ENCODE measurements at places on chromosomes 1 and 21.

DNA sequence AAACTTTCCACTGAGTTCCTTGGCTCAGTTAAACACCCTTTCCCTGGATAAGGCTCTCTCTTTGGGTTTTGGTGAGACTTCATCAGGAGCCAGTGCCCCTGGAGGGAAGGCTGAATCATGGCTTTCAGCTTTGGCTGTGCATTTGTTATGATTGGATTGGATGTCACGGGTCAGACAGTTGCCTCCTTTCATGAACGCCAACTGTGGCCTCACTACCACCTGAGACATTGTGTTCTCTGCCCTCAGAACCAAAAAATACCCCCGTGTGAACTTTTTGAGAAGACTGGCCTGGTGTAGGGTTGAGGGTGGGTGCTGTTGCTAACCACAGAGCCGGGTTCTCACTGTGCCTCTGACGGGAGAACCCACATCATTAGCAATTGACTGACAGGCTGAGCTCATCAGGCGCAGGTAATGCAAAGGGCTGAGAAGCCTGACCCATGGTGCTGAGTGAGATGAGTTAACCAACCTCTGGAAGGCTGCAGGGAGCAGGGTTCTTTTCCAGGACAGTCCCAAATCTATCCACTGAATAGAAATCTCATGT, 65.6 kb downstream of the HHAT start:
- DNase-seq = no peak

- DNase-seq = no peak
These were observed 16.5 kb downstream of the TTC34 start for GRCh38 chr1:2784854-2785630.

GRCh38 chr21:26818906-26819305, 26.3 kb downstream of the ADAMTS1 start:
- no peak for DNase-seq

GRCh38 chr1:3663999-3664699, 11.8 kb downstream of the TP73 start:
- peak; percentile 89 for DNase-seq

GRCh38 chr1:59685101-59685500, 129.6 kb upstream of the HOOK1 start:
- DNase-seq = no peak

GRCh38 chr1:193069748-193070385, 10.5 kb downstream of the RO60 start:
- DNase-seq = no peak

- DNase-seq = no peak
These were observed 239.5 kb downstream of the HMCN1 start for GRCh38 chr1:185973645-185974044.

DNA sequence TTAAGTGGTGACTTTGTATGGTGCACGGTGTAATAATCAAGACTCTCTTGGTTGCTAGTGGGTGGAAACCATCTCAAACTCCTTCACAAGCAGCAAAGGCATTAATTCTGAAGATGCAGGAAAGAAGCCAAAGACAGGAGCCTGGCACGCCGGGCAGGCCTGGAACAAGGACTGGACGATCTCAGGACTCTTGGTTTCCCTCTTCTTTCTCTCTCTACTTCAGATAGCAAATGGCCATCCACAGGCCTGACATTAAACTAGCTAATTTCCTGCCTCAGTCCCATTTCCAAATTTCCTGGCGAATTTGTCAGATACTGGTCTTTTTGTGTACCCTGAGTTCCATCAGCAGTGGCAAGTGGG, 28.2 kb downstream of the STYXL2 start:
- no peak for DNase-seq

- no peak for DNase-seq
These were observed 32.3 kb downstream of the CD58 start for GRCh38 chr1:116538544-116538943.

GRCh38 chr1:109269212-109269980, 13.5 kb downstream of the PSRC1 start:
- DNase-seq = no peak

DNA sequence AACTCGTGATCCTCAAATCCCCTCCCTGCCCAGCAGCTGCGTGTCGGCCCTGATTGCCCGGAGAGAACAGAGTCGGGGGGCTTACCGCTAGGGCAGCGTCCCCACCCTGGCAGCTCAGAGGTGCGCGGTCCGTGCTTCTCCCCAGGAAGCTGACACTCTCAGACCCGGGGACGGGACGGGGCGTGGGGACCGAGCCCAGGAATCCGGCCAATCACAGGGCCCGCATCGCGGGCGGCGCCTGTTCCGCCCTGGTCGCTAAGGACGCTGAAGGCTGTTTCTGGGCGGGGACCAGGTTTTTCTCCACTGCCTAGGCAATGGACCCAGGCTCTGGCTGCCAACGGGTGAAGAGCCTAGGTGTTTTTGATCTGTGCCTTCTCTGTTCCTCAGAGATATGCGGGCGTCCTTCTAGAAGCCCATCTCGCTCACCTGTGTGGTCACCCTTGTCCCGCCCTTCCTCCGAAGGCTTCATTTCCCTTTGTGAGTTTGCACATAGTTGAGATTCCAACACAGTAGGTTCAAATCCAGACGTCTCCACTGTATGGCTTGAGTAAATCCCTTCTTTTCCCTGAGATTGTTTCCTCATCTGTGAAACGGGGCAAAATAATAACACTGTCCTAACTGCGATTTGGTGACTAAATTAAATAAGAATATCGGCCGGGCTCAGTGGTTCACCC, at the start of gene C1orf87:
C1orf87 (minus strand) TSS at position 166 of the 674 bp plus-strand sequence. CDS start 1,127 bp downstream, outside the sequence.
- DNase-seq = no peak

GRCh38 chr1:234748713-234749112, 138.7 kb upstream of the IRF2BP2 start:
- DNase-seq = no peak

GRCh38 chr1:6244401-6245049, 546 bp downstream of the HES3 start:
- DNase-seq = peak; percentile 71

- DNase-seq = no peak
These were observed 491.1 kb downstream of the KIF26B start for GRCh38 chr1:245645894-245646293.

DNA sequence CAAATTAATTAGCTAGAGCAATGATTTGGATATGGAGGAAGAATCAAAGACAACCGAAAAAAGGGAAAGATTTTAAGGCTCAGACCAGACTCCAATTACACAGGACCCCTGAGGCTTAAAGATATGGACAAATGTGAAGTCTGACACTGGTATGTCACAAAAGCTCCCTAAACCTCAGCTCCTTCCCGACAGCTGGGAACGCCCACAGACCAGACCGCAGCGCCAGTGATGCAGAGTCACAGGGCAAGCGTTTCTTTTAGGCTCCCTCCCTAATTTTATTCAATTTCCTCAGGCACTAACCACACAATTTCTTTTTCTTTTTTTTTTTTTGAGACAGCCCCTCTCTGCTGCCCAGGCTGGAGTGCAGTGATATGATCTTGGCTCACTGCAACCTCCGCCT, 40.2 kb downstream of the NID1 start:
- no peak for DNase-seq

DNA sequence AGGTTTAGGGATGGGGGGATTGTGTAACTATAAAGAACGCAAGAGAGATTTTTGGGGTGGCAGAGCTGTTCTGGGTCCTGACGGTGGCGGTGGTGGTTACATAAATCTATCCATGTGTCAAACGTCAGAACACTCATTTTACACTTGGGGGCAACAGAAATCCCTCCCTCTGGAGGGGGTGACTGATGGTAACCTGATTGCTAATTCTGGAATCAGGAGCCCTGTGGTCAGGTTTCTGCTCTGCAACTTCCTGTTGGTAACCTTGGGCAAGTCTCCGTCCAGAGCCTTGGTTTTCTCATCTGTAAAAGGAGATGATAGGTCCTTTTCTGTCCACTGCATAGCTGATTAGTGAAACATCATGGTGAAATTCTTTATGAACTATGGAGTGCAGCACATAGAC, 40.9 kb downstream of the ALPL start:
- no peak for DNase-seq

- no peak for DNase-seq
These were observed 38.5 kb downstream of the PYHIN1 start for GRCh38 chr1:158969855-158970254.

GRCh38 chr1:172756024-172756423, 97.1 kb downstream of the FASLG start:
- DNase-seq = no peak

DNA sequence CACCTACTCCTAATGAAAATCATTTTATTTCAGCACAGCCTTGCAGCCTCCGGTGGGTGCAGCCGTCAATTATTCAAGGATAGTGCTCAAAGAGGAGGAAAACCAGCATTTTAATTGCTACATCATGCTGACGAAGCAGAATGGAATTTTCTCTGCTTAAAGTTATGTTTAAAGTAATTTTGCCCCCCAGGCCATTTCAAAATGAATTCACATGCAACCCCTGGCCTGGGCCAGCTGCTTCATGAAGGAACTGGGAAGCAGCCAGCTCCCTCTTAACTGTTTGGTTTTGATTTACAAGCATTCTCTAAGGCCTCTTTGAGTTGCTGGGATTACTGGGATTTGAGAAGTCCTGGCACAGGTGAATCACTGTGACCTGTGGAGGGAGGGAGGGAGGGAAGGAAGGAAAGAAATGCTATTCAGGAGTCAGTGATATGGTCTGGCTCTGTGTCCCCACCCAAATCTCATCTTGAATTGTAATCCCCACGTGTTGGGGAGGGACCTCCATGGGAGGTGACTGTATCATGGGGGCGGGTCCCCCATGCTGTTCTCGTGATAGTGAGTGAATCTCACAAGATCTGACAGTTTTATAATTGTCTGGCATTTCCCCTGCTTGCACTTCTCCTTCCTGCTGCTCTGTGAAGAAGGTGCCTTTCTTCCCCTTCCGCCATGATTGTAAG, 66.0 kb downstream of the PGBD5 start:
- DNase-seq = no peak

GRCh38 chr21:35351434-35351833, 302.3 kb upstream of the RUNX1 start:
- DNase-seq = no peak

DNA sequence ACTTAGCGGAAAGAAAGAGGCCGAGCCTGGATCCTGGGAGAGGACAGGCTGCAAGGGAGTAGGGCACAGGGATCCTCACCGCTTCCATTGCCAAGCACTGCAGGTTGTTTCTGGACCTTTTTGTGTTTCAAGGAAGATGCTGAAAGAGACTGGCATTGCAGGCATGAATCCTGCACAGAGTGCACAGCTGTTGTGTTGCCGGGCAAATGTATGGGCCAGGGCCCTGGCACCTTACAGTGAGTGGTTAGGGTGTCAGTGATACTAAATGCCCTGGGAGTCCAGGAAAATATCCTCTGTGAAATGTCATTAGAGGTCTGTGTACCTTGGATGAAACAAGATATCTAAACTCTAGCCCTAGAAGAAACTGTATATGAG, 145.5 kb upstream of the FGGY start:
- DNase-seq = no peak

- no peak for DNase-seq
These were observed 45.3 kb downstream of the LGR6 start for GRCh38 chr1:202238914-202239313.

DNA sequence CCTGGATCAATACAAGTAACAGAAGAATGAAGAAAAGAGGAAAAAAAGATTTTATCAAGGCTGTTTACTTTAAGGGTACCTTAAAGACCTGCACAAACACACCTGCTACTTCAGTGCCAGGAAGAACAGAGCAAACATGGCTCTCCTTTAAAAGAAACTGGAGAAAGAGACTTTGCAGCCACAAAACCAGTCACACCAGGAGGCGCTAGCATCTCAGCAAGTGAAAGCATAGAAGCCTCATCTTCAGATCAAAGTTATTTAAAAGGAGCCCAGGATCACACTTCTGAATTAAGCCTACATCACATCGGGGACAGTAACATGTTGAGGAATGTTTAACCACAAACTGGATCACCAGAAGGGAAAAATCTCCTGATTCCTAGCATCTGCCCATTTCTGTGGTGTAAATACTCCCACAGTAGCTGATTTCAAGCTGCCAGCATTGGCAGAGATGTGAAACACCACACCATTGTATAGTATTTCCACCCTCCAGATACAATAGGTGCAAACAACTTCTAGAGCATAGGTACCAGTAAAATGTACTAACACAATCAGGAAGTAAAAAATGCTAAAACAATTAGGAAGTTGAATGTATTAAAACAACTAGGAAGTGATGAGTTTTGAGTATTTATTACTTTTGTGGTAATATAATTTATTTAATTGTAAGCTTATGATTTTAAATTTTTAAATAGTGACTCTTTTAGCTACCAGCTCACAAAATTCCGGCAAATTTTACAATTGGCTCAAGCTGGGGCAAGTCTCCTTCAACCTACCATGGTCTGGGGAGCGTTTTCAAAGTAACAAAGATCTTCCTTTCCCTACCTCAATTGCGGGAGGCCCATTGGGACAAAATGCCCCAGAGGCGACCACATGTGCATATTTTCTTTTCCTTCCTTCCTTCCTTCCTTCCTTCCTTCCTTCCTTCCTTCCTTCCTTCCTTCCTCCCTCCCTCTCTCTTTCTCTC, 105.3 kb upstream of the CLDN14 start:
- no peak for DNase-seq

- DNase-seq = no peak
These were observed 8.1 kb upstream of the CENPL start for GRCh38 chr1:173832748-173833147.

DNA sequence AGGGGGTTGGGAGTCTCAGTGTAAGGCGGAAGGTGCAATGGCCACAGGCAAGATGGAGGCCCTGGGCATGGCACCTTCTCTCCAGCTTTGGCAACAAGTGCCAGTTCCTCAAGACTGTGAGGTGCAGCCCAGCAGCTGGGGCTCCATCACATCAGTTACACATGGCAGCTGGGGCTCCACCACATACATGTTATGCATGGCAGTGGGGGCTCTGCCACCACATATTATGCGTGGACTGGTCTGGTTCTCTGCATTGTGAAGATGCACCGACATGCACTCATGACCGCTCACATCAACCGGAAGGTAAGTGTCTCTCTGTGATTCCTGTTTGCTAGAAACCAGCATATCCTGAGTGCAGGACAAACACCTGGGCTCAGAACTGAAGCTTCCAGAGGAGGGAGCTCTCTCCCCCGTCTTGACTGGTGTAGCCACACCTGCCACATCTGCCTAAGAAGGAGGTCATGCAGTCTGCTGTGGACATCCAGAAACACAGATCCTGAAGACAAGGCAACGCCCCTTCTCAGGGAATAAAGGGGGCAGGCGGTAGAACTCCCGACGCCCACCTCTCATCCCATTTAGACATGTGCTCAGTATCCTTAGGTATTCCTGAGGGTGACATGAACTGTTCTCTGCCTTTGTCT, 104.1 kb upstream of the TMPRSS2 start:
- peak; percentile 59 for DNase-seq

- no peak for DNase-seq
These were observed 91.2 kb upstream of the NGF start for GRCh38 chr1:115429241-115429640.

GRCh38 chr1:44013949-44014348, 17.3 kb downstream of the SLC6A9 start:
- DNase-seq = no peak

- no peak for DNase-seq
These were observed 32.1 kb downstream of the EPHX1 start for GRCh38 chr1:225842074-225842473.

GRCh38 chr1:246679794-246680177, 44.4 kb upstream of the SCCPDH start:
- no peak for DNase-seq

GRCh38 chr1:114468047-114468446, 43.0 kb downstream of the TRIM33 start:
- DNase-seq = no peak
